ENCODE measurements at places on chromosomes 16 and 17.

DNA sequence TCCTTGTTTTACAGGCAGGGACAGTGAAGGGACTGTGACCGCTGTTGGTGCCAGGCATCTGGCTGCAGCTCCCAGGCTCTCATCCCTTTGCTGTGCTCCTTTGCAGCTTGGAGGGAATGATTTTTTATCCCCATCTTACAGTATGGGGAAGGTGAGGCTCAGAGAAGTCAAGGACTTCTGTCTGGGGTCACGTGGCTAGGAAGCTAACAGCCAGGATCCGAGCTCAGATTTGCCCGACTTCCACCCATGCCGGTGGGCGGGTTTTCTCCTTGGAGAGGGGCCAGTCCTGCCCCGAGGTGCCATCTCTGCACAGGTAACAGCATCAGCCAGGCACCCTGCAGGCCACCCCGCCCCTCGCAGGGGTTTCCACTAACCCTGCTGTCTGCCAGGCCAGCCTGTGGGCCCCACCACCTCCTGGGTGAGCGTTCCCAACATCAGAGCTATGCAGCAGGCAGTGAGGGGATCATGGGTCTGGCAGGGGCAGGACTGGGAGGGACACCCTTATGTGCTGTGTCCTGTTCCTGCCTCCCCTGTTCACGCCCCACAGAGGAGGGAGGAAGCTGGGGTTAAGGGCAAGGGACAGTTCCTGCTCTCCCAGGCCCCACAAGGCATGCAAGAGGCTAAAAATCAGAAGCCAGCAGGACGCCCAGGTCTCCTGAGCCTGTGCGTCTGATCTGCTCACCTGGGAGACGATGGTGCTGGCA is 25.4 kb downstream of the JPH3 start:
- DNase-seq = no peak

GRCh38 chr16:1163567-1164055 is 10.7 kb downstream of the CACNA1H start:
- no peak for DNase-seq

DNA sequence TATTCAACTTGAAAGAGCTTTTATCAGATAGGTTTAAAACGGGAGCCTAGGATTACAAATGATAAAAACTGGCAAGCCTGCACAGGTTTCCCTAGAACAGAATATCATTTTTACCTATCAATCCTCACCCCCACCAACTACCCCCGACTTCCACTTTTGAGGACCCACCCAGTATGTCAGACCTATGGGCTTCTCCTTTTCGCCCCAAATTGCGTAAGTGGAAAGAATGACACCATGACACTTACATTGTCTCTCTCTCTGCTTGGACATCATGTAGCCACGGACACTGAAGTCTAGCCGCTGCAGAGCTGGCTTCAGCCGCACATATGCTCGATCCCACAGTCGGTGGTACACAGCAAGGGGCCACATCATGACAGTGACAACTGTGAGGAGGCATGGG is 7.4 kb upstream of the PSMC3IP start:
- no peak for DNase-seq

- DNase-seq = no peak
Observed at GRCh38 chr17:40471846-40472732, 28.8 kb downstream of the IGFBP4 start.

Data from eye (tissue), 1 donor.